ENCODE measurements at places on chromosomes 6 and 20. TPM values are rescaled to one million over a fixed set of nuclear protein-coding genes. Genes with fewer than 3 reads are reported as not detected.

The C20orf96 gene
- total RNA-seq, result 6.6 TPM

The TRMT11 gene
- 9.2 TPM for total RNA-seq

The SRMS gene
- not detected for total RNA-seq

The GPX5 gene
- total RNA-seq, result not detected

The ATP6V1G2 gene
- 1.6 TPM for total RNA-seq

The CLPSL2 gene
- total RNA-seq, result not detected

The GTSF1L gene
- total RNA-seq, result not detected

The SLC22A2 gene
- not detected for total RNA-seq

The EEF1A2 gene
- 1,286 TPM for total RNA-seq

The BIRC7 gene
- total RNA-seq, result 0.27 TPM

The HLA-F gene
- 29.4 TPM for total RNA-seq

The MAFB gene
- 10.2 TPM for total RNA-seq

The BPIFB1 gene
- total RNA-seq, result not detected

The EPPIN gene
- not detected for total RNA-seq

The KHDRBS2 gene
- not detected for total RNA-seq

The ZSCAN23 gene
- total RNA-seq, result 1.5 TPM

The FNDC11 gene
- total RNA-seq, result 0.14 TPM

The OR2B6 gene
- not detected for total RNA-seq

Measured in left ventricle myocardium inferior (tissue), 1 donor.